ENCODE measurements at places on chromosomes 1 and 21.

DNA sequence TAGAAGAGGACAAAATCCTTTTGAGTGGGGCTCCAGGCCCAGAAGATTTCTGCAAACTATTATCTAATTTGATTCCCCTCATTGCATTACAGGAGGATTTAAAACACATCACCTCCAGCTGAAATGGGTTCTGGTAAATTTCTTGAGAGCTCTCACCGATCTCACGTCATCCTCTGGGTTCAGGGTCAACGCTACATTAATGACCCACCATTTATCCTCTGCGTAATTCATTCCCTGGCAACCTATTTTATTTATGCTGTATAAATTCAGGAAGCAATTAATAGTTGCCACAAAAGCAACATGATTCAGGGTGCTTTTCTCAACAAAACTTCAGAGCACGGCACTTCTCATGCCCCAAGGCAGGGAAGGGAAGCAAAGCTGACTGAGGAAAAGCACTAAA, 38.9 kb downstream of the LMX1A start:
- no peak for DNase-seq

GRCh38 chr1:33257207-33257771, 997 bp downstream of the ZNF362 start:
- no peak for DNase-seq

GRCh38 chr1:231796141-231796540, 169.6 kb downstream of the DISC1 start:
- DNase-seq, result no peak

DNA sequence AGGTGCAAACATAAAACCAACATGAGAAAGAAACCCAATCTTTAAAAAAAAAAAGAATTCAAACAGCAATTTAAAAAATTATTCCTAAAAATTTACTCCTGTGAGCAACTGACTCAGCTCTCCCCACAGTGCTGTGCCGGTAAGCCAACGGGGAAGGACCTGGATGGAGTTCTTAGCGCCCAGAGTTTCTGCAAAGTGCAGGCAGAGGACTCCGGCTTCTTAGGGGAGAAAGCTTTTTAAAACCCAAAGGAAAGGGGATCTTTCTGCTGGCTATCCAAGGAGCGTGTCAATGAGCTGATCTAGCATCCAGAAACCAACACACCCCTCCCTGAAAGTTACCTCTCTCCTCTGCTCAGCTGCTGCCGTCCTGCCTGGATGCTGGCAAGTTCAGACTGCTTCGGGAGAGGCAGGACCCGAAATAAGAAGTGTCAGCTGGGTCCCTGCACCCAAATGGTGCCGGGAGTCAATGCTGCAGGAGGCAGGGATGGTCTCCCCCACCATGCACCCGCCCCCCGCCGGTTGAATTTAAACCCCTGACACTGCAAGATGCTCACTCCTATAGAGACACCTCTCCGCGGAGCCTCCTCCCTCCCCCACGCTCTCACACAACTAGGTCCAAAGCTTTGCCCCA, 32.2 kb upstream of the H6PD start:
- DNase-seq, result no peak

DNA sequence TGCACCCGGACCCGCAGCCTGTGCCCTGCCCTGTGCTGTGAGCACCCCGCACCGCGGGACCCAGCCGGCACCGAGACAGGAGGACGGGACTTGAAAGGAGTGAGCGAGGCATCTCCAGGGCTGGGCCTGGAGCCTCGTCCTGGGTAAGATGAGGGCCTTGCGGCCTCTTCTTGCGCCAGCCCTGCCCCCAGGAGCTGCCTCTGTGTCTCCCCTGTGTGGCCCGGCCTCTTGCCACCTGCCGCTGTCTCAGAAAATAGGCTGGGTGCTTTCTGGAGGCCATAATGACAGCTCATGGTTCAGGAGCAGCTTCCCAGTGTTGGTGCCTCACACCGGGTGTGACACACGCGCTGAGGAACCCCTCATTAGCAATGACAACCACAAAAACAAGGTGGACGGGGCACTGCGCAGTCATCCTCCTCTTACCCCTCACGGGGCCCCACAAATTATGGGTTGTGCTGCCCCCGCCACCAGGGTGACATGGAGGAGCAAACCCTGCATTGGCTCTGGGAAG, 161.5 kb upstream of the C1orf174 start:
- no peak for DNase-seq

DNA sequence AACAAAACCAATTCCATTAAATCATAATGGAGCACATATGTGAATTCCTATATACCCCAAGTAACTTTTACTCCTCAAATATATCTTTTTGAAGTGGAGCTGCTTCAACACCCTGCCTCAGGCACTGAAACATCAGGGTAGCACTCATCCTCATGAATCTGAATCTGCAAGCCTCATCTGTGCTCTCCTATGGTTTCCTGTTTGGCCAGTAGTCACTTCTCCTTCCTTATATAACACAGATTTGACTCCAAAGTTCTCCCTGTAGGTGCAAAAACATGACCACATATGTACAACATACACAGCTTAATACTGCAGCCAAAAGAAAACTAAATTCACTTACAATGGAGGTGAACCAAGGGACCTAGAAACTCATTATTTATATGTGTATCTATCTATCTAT, 7.2 kb downstream of the TRIT1 start:
- DNase-seq, result no peak

DNA sequence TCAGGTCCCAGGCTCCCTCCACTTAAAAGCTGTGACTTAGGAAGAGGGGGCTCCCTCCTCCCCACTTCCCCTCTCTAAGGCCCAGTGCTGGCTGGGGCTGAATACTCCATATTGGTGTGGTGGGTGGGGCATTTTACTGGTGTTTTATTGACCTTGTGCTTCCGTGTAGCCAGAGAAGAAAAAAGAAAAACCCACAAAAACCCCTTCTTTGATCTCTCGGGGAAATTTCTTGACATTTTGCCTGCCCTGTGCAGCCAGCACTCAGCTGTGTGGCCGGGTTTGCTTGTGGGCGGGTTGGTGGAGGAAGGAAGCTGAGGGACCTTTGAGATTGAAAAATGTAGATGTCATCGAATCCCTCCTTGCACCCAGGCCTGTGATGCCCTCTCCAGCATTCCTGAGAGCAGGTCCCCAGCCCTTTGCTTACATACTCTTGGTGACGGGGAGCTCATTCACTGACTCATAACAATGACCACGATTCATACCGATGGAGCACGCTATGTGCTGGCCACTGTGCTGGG, 24.8 kb downstream of the TNFRSF8 start:
- peak; percentile 67 for DNase-seq

DNA sequence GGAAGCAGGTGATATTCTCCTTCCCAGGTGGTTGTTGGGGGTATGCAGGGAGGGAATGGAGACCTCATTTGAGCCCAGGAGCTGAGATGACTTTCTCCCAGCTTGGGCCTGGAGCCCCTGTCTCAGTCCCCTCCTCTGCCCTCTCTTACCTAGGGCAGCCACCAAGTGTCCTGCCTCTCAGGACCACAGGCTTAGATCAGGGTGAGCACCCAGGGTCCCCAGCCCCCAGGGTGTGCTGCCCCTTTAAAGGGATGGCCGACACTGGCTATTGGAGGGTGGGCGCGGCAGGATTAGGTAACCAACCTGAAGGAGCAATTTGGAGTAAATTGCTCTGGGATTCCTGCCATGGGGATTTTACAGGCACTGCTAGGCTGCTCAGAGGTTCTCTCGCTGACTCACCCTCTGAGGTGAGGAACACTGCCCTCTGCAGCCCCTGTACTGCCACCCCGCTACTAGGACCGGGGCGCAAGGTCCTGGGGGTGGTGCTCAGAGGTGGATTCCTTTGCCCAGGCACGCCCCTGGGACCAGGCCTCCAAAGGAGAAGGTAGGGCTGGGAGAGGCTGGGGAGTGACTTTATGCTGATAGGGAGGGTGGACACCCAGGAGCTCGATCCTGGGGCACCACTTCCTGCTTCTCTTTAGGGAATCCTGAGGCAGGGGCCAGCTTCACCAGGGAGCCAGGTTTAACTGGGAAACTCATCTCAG, 1.5 kb downstream of the RPS6KA1 start:
- no peak for DNase-seq

DNA sequence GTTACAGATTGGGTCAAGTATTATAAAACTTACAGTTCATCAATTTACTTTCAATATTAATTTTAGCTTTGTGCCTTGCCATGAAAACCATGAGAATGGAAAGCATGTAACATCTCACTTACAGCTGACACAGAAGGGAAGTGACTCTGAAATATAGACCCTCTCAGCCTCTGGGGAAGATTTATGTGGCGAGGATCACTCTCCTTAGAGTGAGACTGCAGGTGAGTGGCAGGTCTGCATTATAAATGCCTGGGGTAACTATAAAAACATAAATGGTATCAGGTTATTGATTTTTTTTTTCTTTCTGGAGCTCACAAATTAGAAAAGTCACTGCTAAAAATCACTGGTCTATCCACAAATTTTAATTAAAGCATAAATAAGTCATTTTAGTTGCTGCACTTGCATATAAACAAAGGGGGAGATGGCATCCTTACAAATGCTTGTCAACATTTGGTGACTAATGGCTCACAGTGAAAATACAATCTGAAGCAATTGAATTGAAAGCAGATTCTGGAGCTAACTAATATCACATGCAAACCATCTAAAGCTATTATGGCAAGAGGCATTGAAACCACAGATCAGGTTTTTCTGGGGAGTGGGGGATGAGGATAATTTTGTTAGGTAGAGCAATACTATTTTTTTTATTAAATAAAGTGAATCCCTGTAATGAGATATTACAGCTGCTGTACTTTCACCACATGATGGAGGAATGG, 200.9 kb downstream of the TM2D1 start:
- DNase-seq, result no peak

- DNase-seq, result no peak
Observed at GRCh38 chr1:241990040-241990439, 8.9 kb downstream of the MAP1LC3C start.

DNA sequence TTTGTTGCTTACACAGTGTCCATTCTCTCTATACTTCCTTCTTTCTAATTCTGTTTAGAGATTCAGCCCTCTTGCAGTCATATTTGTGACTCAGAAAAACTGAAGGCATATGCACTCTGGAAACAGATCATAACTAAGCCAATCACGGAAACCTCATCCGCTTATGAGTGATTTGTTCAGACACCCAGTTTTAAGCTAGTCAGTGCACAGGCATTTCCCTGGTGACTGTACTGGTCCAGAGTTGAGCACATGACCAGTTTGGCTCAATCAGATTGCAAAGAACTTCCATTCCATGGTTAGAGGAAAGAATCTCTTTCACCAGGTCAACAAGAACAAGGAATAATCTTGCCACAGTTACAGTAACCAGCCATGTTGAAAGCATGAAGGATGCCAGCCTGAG, 69.2 kb upstream of the SGIP1 start:
- no peak for DNase-seq

- DNase-seq, result no peak
Observed at GRCh38 chr1:16922885-16923431, 1.2 kb downstream of the CROCC start.

- DNase-seq, result no peak
Observed at GRCh38 chr21:45872902-45873301, 108.7 kb upstream of the COL6A1 start.

DNA sequence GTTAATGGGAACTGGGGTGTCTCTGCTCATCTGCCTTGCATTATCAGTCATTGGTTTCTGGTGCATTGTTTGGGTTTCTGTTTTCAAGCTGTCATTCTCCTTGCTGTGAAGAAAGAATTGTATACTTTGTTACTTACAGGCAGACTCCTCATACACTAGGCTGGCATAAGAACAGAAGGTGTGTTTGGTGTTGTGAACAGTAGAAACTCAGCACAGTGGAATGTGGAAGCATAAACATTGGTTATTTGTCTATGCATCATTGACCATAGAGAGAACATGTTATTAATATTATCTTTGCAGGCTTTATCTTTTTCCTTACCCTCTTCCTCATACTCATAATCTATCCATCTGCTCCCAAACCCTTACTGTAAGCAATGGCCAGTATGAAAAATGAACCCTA, 18.2 kb downstream of the C1orf87 start:
- no peak for DNase-seq
